ENCODE measurements at places on chromosomes 2 and 18.
A peak's percentile ranks its signal among the peaks of the same experiment; 100 is the strongest.

DNA sequence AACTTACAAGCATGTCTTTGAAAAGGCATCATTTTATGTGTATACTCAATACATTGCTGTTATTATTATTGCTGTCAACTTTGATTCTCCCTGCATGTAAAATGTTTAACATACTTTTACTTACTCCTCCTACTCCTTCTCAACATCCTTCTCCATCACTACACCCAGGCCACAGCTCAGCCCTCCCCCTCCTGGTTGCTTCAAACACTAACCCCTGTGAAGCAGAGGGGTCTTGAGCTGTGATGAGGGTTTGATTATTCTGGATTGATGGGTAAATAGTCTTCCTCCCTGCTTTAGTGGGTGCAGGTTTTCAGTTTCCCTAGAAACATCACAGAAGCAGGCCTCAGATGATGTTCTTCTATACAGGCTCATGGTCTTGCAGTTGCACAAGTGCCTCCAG is 221.0 kb downstream of the OSR1 start:
- no peak overlapping the region for H3K27ac ChIP-seq
- no peak for DNase-seq
- H3K36me3 ChIP-seq, result no peaks in the 10 kb centered on the region
- peaks cover 15% of the 10 kb centered on the region for H3K4me1 ChIP-seq
- H3K27me3 ChIP-seq, result no peaks in the 10 kb centered on the region
- no peak overlapping the region for H3K4me3 ChIP-seq

DNA sequence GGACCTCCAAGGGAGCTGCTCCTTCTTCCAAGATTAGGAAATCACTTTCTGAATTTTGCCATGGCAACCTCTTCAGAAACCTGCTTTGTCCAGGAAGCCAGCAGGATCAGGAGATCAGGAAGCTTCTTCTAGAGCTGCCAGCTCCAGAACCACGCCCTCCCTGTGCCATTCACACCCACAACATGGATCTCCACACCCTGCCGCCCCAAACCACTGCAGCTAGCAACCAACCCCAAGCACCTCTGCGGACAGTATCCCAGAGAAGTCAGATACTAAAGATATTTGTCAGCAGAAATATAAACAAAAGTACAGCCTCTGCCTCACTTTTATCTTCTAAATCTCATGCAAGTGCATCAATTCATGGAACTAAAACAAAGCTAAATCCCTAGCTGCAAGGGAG is 106.4 kb downstream of the VIT start:
- no peak overlapping the region for H3K4me3 ChIP-seq
- H3K4me1 ChIP-seq, result no peaks in the 10 kb centered on the region
- H3K36me3 ChIP-seq, result no peaks in the 10 kb centered on the region
- H3K27me3 ChIP-seq, result peaks cover 4% of the 10 kb centered on the region
- H3K27ac ChIP-seq, result no peak overlapping the region
- DNase-seq, result no peak

GRCh38 chr2:100060875-100061274 is 81.5 kb downstream of the AFF3 start:
- peaks cover 17% of the 10 kb centered on the region for H3K4me1 ChIP-seq
- no peak overlapping the region for H3K27ac ChIP-seq
- no peak for DNase-seq
- no peaks in the 10 kb centered on the region for H3K36me3 ChIP-seq

DNA sequence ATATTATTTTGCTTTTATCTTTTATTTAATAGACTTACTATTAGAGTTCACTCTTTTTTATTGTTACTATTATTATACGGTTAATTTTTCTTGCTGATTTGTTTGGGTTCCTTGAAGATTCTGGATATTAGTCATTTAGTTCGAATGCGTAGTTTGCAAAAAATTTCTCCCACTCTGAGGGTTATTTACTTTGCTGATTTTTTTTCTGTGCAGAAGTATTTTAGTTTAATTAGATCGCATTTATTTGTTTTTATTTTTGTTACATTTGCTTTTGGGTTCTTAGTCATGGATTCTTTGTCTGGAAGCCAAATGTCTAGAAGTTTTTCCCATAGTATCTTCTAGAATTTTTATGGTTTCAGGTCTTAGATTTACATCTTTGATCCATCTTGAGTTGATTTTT is 585.2 kb downstream of the CPS1 start:
- no peak overlapping the region for H3K27ac ChIP-seq
- no peaks in the 10 kb centered on the region for H3K36me3 ChIP-seq
- no peaks in the 10 kb centered on the region for H3K27me3 ChIP-seq
- no peak for DNase-seq
- peaks cover 9% of the 10 kb centered on the region for H3K4me1 ChIP-seq
- no peak overlapping the region for H3K4me3 ChIP-seq

GRCh38 chr2:11096591-11096990 is 58.7 kb upstream of the SLC66A3 start:
- no peak overlapping the region for H3K4me3 ChIP-seq
- no peaks in the 10 kb centered on the region for H3K27me3 ChIP-seq
- no peak overlapping the region for H3K27ac ChIP-seq
- H3K36me3 ChIP-seq, result no peaks in the 10 kb centered on the region
- peaks cover 11% of the 10 kb centered on the region for H3K4me1 ChIP-seq

GRCh38 chr2:40105593-40105992 is 326.5 kb upstream of the THUMPD2 start:
- peak overlapping the region; percentile 89 for H3K27ac ChIP-seq
- H3K36me3 ChIP-seq, result no peaks in the 10 kb centered on the region
- H3K4me3 ChIP-seq, result peak overlapping the region; percentile 27
- peaks cover 62% of the 10 kb centered on the region for H3K4me1 ChIP-seq

Measured in GM23248 (cell line).